ENCODE measurements at places on chromosomes 16 and 17.

DNA sequence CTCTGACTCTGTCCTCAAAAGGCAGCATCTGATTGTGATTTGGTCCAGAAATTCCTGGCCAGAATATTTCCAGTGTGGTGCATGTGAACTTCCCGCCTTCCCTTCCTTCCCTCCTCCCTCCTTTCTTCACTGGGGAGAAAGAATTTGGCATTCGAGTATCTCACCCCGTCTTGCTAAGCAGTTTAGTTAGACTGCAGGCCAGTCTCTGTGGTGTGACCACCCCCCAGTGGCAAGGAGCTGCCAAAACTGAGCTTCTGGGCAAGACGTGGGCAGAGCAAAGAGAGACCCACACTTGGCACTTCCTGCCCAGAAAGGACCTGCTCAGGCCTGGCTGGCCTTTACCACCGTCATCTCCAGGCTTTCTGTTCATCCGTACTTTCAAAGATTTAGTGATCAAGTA, 36.4 kb downstream of the SNX20 start:
- no peak overlapping the region for H3K4me3 ChIP-seq
- peak; percentile 76 for DNase-seq
- H3K36me3 ChIP-seq, result peaks cover 17% of the 10 kb centered on the region
- no peaks in the 10 kb centered on the region for H3K27me3 ChIP-seq
- H3K27ac ChIP-seq, result peak overlapping the region; percentile 17
- peaks cover 15% of the 10 kb centered on the region for H3K4me1 ChIP-seq

- no peak overlapping the region for H3K27ac ChIP-seq
- H3K4me3 ChIP-seq, result no peak overlapping the region
- no peaks in the 10 kb centered on the region for H3K4me1 ChIP-seq
- no peak for DNase-seq
- H3K36me3 ChIP-seq, result peaks cover 72% of the 10 kb centered on the region
Measured at GRCh38 chr16:27538528-27538927, 11.2 kb downstream of the GTF3C1 start.

GRCh38 chr16:24646646-24646995, 82.8 kb upstream of the TNRC6A start:
- no peaks in the 10 kb centered on the region for H3K27me3 ChIP-seq
- H3K4me1 ChIP-seq, result no peaks in the 10 kb centered on the region
- no peak for DNase-seq
- no peak overlapping the region for H3K4me3 ChIP-seq
- peak overlapping the region; percentile 46 for H3K27ac ChIP-seq
- H3K36me3 ChIP-seq, result no peaks in the 10 kb centered on the region

DNA sequence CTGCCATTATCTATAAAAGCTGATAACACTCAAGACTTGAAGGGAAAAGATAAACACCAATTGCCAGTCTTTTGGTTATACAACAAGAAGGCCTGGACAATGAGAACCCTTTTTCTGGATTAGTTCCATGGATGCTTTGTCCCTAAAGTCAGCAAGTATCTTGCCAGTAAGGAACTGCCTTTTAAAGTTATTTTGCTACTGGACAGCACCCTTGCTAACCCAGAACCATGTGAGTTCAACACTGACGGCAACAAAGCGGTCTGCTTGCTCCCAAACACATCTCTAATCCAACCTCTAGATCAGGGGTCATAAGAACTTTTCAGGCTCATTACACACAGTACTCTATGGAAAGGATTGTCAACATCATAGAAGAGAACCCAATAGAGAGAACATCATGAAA, 25.3 kb upstream of the ABCA6 start:
- H3K4me3 ChIP-seq, result no peak overlapping the region
- H3K27ac ChIP-seq, result no peak overlapping the region
- no peaks in the 10 kb centered on the region for H3K4me1 ChIP-seq
- H3K27me3 ChIP-seq, result no peaks in the 10 kb centered on the region

GRCh38 chr17:45222289-45222995, 757 bp downstream of the FMNL1 start:
- no peak for DNase-seq
- H3K4me3 ChIP-seq, result peak overlapping the region; percentile 36
- H3K4me1 ChIP-seq, result peaks cover 13% of the 10 kb centered on the region
- H3K27ac ChIP-seq, result no peak overlapping the region
- H3K36me3 ChIP-seq, result no peaks in the 10 kb centered on the region

GRCh38 chr17:2932946-2933345, 130.5 kb downstream of the OR1D5 start:
- no peak overlapping the region for H3K4me3 ChIP-seq
- H3K27ac ChIP-seq, result no peak overlapping the region
- DNase-seq, result no peak
- no peaks in the 10 kb centered on the region for H3K36me3 ChIP-seq
- no peaks in the 10 kb centered on the region for H3K27me3 ChIP-seq

GRCh38 chr16:2507052-2507659, 6.6 kb upstream of the ATP6V0C start:
- no peaks in the 10 kb centered on the region for H3K27me3 ChIP-seq
- DNase-seq, result no peak
- H3K27ac ChIP-seq, result no peak overlapping the region
- H3K4me1 ChIP-seq, result peaks cover 10% of the 10 kb centered on the region
- H3K36me3 ChIP-seq, result no peaks in the 10 kb centered on the region
- H3K4me3 ChIP-seq, result no peak overlapping the region

GRCh38 chr16:27341549-27341948, 27.8 kb downstream of the IL4R start:
- H3K4me1 ChIP-seq, result no peaks in the 10 kb centered on the region
- no peak overlapping the region for H3K4me3 ChIP-seq
- H3K36me3 ChIP-seq, result peaks cover 85% of the 10 kb centered on the region
- H3K27me3 ChIP-seq, result no peaks in the 10 kb centered on the region
- H3K27ac ChIP-seq, result no peak overlapping the region

GRCh38 chr17:69141431-69142174, at the start of gene ABCA6:
Gene ABCA6 (minus strand): TSS chr17:69141895. CDS start chr17:69140703, 1,192 bp downstream.
- no peak within 1 kb of the TSS for H3K27ac ChIP-seq
- H3K4me1 ChIP-seq, result no peaks in the 10 kb centered on the region
- peak within 1 kb of the TSS; percentile 10 for H3K4me3 ChIP-seq
- no peaks in the 10 kb centered on the region for H3K27me3 ChIP-seq

DNA sequence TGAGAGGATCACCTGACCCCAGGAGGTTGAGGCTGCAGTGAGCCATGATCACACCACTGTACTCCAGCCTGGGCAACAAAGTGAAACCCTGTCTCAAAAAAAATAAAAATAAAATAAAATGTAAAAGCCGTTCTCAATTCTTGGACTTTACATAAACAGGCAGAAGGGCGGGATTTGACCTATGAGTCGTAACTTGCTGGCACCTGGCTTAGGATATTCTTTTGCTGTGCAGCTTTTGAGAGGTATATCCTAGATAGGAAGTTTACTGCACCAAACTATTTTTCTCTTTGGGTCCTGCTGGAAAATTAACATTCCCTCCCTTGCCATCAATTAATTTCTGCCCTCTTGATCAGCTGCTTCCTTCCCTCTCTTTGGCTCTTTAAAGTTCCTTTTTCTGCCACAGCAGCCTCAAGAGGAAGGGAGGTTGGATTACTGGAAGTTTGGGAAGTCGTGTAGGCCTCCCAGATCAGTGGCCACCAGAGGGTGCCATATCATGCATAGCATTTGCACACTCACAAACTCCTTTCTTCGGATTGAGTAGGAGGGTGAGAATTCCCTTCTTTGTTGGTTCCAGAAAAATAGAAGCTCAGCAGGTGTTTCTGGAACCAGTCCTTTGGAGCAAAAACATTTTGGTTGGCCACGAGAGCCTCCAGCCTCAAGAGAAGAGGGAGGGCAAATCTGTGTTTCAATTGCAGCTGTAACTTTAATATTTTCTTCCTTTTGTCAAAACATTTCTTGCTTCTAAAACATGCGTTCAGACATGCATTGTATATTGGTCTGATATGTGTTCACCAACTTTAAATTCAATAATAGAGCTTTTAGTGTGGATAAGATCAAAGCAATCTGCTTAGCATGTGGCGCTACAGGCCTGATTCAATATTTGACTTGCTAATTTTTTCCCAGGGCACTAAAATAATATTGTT, 147.3 kb downstream of the CCDC182 start:
- H3K36me3 ChIP-seq, result no peaks in the 10 kb centered on the region
- DNase-seq, result no peak
- no peaks in the 10 kb centered on the region for H3K4me1 ChIP-seq
- no peak overlapping the region for H3K27ac ChIP-seq

DNA sequence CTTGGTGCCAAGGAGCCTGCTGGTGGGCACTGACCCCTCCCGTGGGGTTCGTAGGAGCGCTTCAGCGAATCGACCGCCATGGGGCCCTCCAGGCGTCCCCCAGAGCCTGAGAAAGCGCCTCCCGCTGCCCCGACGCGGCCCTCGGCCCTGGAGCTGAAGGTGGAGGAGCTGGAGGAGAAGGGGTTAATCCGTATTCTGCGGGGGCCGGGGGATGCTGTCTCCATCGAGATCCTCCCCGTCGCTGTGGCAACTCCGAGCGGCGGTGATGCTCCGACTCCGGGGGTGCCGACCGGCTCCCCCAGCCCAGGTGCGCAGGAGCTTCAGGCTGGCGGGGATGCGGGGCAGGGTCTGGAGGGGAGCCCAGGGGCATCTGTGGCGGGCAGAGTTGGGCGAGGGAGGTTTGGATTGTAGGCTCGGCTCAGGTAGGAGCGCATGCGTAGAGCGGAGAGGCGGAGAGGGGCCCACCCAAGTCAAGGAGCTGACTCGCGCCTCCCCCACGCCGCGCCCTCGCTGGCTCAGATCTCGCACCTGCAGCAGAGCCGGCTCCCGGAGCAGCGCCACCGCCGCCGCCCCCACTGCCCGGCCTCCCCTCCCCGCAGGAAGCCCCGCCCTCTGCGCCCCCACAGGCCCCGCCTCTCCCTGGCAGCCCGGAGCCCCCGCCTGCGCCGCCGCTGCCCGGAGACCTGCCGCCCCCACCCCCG, 19.8 kb downstream of the FMNL1 start:
- H3K4me3 ChIP-seq, result peak overlapping the region; percentile 16
- no peaks in the 10 kb centered on the region for H3K4me1 ChIP-seq
- H3K36me3 ChIP-seq, result peaks cover 14% of the 10 kb centered on the region
- H3K27ac ChIP-seq, result no peak overlapping the region
- no peak for DNase-seq
- H3K27me3 ChIP-seq, result no peaks in the 10 kb centered on the region

GRCh38 chr17:42301022-42301421, 12.7 kb downstream of the STAT5A start:
- no peaks in the 10 kb centered on the region for H3K4me1 ChIP-seq
- peaks cover 54% of the 10 kb centered on the region for H3K36me3 ChIP-seq
- no peak for DNase-seq
- H3K27me3 ChIP-seq, result no peaks in the 10 kb centered on the region

- no peaks in the 10 kb centered on the region for H3K36me3 ChIP-seq
- H3K27me3 ChIP-seq, result no peaks in the 10 kb centered on the region
Measured at GRCh38 chr16:27426423-27427408, 24.7 kb downstream of the IL21R start.

DNA sequence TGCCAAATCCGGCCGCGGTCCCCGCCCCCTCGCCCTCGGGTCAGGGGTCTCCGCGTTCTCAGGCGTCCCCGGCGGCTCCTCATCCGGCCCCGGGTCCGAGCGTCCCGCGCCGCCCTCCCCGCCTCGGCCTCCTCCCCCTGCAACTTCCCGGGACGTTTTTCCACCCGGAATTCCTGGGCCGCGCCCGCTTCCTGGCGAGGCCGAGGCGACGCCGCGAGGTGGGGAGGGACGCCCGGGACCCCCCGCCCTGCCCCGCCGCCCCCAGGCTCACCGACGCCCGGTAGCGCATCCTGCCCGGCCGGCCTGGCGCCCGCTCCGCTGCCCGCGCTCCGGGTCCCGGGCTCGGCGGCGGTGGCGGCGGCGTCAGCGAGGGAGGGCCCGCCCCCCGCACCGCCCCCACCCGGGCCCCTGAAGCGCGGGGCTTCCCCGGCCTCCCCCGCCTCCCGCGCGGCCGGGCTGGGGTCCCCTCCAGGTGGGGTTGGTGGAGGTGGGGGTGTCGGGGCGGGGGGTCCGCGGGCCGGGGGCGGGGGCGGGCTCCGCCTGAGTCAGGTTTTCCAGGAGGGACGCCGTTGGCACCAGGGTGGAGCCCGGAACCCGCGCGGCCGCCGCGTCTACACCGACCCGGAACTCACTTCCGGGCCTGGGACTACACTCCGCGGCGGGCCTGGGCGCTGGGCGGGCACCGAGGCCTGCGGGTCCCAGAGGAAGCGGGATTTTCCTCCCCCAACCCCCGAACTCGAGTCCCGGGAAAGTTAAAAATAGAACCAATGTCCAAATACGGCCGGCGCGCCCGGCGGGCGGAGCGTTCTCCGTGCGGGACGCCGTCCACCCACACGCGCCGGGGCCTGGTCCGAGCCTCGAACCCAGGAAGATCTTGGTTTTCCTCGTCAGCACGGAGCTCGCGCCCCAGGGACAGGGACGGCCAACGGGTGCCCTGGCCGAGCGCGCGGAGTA, 6.8 kb downstream of the MYO1C start:
- H3K36me3 ChIP-seq, result peaks cover 33% of the 10 kb centered on the region
- H3K4me3 ChIP-seq, result peak overlapping the region; percentile 87
- peak; percentile 69 for DNase-seq

GRCh38 chr17:41689497-41690299, 1.0 kb downstream of the EIF1 start:
- peak overlapping the region; percentile 100 for H3K27ac ChIP-seq
- peak overlapping the region; percentile 100 for H3K4me3 ChIP-seq
- peaks cover 16% of the 10 kb centered on the region for H3K4me1 ChIP-seq
- no peaks in the 10 kb centered on the region for H3K27me3 ChIP-seq
- no peak for DNase-seq

GRCh38 chr17:73561111-73561510, 83.1 kb downstream of the SDK2 start:
- no peak overlapping the region for H3K4me3 ChIP-seq
- no peak for DNase-seq
- H3K27me3 ChIP-seq, result peaks cover 17% of the 10 kb centered on the region
- H3K4me1 ChIP-seq, result no peaks in the 10 kb centered on the region
- H3K27ac ChIP-seq, result no peak overlapping the region
- H3K36me3 ChIP-seq, result no peaks in the 10 kb centered on the region

- no peak overlapping the region for H3K27ac ChIP-seq
- no peaks in the 10 kb centered on the region for H3K4me1 ChIP-seq
Measured at GRCh38 chr16:57260294-57260929, 15.4 kb downstream of the ARL2BP start.

- no peaks in the 10 kb centered on the region for H3K36me3 ChIP-seq
- no peak overlapping the region for H3K4me3 ChIP-seq
- DNase-seq, result no peak
Measured at GRCh38 chr16:16805809-16806208, 426.9 kb downstream of the NPIPA7 start.

Measured in tibial artery (tissue), 4 donors.